ENCODE measurements at places on chromosomes 4 and X.

GRCh38 chr4:45554423-45554822 is 569.4 kb downstream of the GABRG1 start:
- DNase-seq = no peak

DNA sequence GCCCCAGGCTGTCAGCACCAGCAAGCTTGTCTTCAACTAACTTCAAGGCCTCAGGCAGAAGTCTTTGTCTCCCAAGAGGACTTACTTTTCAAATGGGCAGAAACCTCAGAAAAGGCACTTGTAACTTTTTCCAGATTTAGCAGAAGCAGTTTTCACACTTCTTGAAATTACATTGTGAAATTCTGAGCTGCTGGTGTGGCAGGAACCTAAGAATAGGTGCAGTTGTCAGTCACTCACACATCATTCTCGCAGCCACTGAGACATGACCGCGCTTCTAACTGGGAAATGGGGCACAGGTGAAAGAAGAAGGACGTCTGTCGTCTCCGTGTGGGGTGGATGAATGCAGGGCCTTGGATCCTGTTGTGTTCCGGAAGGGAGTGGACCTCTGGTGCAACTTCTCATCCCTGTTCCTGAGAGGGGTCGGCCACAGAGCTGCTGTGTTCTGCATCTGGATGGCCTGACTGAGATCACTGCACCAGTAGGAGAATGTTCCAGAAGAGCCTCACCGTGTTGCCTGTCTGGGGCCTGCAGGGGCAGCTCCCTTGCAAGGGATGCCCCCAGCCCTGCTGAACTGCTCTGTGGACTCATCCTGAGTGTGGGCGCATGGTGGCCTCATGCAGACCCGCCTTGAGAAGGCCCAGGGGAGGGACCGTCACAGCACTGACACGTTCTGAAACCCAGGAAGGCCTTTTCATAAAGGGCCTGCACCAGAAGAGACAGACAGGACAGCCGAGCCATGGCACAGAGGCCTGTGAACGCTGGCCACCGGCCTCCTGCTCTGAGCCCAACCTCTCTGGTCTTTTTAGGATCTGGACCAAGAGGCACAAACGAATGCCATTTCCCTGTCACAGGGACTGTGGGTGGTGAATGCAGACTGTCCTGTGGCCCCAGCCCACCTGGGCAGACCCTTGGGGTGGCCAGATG is 18.7 kb downstream of the NAT8L start:
- DNase-seq = no peak

GRCh38 chr4:45701621-45702020 is 422.2 kb downstream of the GABRG1 start:
- no peak for DNase-seq

DNA sequence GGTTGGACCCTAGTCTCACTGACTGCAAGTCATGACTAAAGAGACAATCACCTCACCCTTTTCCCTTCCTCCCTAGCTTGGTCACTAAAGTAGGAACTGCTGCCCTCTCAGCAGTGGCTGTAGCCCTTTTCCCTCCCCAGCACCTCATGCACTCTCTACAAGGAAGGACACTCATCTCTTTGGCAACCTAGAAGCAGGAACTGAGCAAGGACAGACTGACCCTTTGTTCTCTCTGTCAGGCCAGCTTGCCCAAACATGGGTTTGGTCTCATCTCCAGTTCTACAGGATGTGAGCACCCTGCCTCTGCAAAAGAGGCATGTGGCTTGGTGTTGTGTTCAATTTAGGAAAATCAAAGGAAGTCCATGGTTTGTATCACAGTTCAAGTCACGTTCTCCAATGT is 15.8 kb downstream of the LEF1 start:
- DNase-seq = no peak

- DNase-seq = no peak
Observed at GRCh38 chr4:3077796-3078195, 3.3 kb downstream of the HTT start.

DNA sequence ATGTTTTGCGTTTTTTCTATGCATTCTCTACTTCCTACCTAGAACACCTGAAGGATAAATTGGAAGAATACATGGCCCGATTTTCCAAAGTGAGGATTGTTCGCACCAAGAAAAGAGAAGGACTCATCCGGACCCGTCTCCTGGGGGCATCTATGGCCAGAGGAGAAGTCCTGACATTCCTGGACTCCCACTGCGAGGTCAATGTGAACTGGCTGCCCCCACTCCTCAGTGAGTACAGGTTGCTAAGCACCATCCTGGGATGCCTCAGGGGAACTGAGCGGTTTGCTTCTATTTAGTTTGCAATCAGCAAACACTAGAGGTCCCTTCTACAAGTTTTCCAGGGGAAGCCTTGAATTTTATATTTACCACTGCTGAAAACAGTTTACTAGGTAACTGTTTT is 359.3 kb upstream of the GALNT7 start:
- no peak for DNase-seq

DNA sequence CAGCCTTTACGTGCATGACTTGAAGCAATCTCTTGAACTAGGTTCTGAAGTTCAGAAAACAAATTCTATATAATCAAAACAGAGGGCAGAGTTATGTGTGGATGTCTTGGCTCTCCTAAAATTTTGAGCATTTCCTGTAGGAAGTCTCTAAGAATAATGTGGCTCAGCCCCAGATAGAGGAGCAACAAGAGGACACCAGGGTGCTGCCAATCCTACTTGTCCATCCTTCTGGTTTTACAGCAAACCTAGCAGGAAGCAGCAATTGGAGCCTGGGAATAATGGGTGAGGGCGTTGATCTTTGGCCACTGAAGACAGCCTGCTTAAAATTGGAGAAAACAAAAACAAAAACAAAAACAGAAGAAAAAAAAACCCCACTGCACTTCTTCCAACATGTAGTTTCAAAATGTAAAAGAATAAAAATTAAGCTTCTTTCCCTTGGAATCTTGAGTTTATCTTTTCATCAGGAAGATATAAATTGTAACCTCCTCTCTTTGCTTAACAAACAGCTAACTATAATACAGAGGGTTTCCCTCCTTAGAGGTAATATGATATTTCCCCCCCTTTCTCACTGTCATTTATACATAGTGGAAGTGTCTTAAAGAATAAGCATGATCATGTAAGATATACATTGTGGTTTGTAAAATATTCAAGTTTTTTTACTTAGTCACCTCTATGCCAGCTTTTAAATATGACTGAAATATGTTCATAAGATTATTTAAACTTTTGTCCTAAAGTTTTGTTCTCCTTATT is 130.6 kb downstream of the FBXO8 start:
- no peak for DNase-seq

GRCh38 chr4:67020438-67020797 is 524.9 kb downstream of the CENPC start:
- no peak for DNase-seq

DNA sequence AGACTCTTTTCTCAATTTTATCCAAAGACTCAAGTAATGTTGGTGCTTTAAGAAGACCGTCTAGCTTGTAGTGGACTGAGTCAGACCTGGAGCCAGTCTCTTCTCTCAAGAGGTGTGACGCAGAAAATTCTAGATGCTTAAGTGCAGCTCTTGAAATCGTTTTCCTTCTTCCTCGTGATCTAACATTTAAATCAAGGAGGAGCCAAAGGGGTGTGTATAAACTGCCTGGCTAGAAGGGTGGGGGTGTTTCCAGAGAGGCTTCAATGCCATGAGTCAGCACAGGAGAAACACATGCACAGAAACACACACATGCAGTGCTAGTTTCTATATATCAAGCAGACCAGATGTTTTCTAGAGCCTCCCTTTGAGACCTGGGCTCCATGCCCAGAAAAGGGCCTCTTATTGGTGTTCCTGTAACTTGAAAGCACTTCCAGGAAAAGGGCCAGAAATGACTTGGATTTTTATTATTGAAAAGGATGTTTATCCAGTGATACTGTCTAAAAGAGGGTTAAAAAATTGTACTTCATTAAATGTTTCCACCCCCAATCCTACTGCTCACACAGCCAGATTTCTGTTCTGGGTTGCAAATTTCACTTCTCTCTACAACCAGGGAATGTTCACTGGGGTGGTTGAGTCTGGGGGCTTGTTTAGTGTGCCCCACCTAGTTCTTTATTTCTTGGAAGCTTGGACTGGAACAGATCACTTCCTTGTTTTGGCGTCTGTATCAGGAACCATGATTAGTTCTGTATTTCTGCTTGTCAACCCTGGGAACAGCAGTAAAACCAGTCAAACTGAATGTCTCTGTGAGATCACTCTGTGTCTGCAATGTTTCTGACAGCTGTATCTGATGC is at the start of gene CLIC2:
CLIC2 (minus strand) TSS at position 129 of the 851 bp plus-strand sequence. CDS start 187 bp downstream, outside the sequence.
- peak; percentile 64 for DNase-seq

- no peak for DNase-seq
Observed at GRCh38 chr4:88077911-88078524, 70.6 kb downstream of the PKD2 start.

DNA sequence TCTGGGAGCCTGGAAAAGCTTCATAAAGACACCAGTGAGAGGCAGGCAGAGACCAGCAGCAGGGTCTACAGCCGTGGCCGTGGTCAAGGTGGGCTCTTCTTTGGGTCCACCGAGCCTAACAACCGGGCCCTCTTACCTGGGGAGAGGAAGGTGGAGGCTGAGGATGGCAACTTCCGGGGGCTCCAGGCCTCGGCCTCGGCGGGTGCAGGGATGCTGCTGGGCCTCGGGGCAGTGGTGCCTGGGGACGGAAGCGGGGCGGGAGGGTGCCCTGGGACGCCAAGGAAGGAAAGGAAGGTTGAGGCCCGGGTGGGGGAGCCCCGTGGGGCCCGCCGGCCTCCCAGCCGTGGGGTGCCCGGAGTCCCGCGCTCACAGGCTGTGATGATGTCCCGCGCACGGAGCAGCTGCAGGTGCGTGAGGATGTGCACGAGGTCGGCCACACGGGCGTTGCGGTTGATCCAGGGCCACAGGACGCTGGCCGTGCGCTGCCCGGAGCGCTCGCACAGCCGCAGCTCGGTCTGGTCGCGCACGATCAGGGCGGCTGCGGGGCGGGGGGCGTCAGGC is 561 bp downstream of the IRAK1 start:
- no peak for DNase-seq

- DNase-seq = peak; percentile 44
Observed at GRCh38 chrX:110588164-110588563, 207.5 kb downstream of the CHRDL1 start.

- no peak for DNase-seq
Observed at GRCh38 chrX:29948653-29949052, 266.7 kb upstream of the MAGEB2 start.

GRCh38 chr4:7458066-7458425 is 23.3 kb upstream of the PSAPL1 start:
- no peak for DNase-seq

DNA sequence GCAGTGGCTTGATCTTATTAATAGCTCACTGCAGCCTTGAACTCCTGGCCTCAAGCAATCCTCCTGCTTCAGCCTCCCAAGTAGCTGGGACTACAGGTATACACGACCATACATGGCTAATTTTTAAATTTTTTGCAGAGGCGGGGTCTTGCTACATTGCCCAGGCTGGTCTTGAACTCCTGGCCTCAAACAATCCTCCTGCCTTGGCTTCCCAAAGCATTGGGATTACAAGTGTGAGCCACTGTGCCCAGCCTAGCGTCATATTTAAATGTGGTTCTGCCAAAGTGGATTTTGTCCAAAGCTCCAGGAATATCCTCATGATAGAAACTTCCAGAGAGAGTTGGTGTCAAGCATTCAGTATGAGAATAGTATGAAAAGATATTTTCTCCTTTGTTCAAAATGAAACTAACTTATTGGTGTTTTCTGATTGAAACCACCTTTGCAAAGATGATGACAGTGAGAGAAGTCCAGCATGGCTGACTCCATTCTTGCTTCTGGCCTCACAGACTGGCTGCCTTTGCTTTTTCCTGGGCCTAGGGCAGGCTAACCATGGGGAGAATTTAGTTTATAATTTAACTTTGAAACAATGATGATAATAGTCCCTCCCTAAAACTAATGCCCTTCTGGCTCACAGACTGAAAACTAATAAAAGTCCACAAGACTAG is 129.0 kb downstream of the C4orf51 start:
- DNase-seq = no peak

DNA sequence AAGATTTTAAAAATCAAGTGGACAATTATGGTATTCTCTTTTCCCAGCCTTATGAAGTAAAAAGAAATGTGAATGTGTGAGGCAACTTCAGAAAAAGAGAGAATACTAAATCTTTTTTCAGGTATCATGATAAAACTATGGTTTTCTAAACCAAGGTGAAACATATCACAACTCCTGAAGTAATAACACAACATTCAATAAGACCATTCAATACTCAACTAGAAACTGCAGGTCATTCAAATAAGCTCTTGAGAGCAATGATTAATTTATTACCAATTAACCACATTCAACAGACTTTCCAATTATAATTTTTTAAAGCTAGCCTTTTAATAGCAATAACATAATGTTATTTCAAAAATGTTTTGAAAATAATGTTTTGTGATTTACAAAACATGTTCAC is 35.8 kb downstream of the SLC10A7 start:
- DNase-seq = no peak

DNA sequence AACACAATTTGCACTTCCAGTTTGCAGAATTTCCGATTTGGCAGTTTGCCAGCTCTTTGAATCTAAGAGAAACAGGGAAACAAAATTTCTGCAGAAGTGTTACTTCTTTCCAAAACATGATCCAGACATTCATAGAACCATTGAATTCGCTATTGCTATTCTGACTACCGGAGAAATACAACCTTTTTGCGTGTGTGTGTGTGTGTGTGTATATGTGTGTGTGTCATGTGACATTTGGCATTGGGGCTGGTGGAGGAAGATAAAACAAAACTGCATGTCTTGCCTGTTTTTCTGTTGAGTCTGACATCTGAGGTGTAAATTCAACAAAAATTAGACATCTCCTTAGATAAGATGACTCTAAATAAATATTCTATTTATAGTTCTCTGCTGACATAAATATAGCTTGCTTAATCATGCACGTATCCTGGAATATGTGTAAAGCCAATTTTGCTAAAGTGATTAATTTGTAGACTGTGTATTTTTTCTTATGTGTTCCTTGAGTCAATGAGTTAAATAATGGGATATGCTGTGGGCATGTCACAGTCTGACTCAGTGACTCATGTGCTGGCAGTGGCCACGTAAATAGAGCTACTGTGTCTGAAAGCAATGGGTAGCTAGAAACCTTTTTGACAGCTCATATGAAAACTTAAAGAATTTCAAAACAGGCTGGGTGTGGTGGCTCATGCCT is 98.9 kb downstream of the HPGD start:
- no peak for DNase-seq

GRCh38 chrX:67328476-67328875 is 215.3 kb upstream of the AR start:
- no peak for DNase-seq

- no peak for DNase-seq
Observed at GRCh38 chr4:156977435-156978160, 6.0 kb upstream of the PDGFC start.

- no peak for DNase-seq
Observed at GRCh38 chrX:150084496-150085229, 146.4 kb upstream of the EOLA2 start.

Data from DMS79 treated with DMSO at 0.1 percent for 48 hours (cell line).